T-cell (primary cell): ENCODE measurements at places on chromosomes 12 and 14.

GRCh38 chr12:92218394-92219077, 72.9 kb upstream of the BTG1 start:
- DNase-seq, result no peak

DNA sequence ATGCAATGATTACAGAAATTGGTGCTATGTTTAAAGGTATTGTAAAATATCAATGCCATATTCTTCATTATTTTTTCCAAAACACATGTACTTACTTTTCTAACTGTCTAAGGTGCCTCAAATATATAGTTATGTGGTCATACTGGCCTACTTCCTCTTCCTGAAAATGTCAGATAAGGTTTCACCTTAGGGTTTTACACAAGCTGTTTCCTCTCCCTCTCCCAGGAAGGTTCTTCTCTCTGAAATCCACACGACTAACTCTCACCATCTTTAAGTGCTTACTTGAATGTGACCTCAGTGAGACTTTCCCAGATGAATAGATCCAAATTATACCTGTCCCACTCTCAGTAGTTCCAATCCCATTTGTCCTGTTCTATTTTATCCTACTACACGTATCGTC, 11.6 kb upstream of the CLEC4D start:
- DNase-seq, result no peak

GRCh38 chr14:71399057-71399487, 491.8 kb downstream of the PCNX1 start:
- no peak for DNase-seq

- no peak for DNase-seq
These were observed 357.0 kb downstream of the PCNX1 start for GRCh38 chr14:71264260-71264659.

DNA sequence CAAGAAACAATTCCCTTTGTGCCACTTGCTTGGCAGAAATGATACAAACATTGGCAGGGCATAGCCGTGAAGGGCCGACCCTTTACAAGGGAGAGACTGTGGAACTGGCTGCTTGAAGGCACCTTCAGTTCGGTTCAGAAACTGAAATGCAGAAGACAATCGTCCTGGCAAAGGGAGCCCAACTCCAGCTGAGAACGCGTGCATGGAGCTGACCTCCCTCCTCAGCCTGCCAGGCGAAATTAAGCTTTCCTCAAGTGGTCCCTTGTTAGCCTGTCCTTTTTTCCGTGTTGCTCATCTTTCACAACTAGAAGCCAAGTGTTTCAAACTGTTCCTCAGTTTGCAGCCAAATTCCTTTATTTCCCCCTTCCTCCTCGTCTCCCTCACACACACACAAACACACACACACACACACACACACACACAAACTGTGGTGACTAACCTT, 8.1 kb downstream of the LGR5 start:
- DNase-seq, result no peak

- no peak for DNase-seq
These were observed 110.4 kb downstream of the TMTC1 start for GRCh38 chr12:29673346-29673745.

GRCh38 chr14:90924621-90925340, 108.6 kb upstream of the TTC7B start:
- no peak for DNase-seq

DNA sequence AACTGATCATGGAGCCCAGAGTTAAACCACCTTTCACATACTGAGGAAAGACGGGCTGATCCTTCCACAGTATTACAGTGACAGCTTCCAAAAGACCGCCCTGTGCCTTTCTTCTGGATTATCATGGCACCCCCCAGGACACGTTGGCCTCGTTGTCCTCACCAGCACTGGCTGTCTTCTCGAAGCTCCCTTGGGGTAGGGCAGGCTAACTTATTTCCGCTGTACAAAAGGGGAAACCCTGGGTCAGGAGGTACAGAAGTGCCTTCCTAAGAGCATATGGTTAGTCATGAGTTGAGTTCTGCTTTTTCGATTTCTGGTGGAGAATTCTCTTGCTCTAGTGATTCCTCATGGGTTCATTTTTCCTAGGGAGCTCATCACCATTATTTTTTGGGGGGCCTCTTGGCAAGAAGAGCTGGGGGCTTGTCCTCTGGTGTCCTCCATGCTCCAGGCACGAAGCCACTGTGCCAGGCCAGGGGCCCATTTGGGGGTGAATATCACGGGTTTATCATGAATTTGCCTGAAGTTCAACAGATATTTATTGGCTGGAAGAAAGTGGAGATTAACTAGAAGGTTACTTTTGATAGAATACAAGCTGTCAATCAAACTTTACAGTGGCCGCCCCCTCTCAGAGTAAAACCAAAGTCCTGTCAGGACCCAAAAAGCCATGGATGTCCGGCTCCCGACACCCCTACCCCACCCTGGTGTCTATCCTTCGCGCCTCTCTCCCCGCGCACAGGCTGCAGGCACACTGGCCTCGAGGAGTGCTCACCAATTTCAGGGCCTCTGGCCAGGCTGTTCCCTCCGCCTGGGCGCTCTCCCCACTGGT, 8.8 kb upstream of the TRAF3 start:
- no peak for DNase-seq

DNA sequence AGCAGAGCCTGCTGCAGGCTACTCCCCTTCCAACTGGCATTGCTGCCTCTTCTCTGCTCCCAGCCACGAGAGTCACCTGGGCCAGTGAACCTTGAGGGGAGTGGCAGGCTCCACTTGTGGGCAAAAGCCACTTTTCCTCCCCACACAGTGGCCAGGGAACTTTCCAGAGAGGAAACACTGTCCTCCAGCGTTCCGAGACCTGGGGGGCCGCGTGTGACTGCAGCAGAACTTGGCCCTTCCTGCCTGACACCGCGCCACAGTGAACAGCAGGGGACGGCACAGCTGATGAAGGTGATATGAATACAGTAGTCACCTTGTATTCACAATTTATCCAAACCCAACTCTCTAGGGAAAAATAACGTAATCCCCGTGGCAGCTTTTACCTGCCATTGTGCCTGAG, 114.9 kb downstream of the PIWIL1 start:
- no peak for DNase-seq

DNA sequence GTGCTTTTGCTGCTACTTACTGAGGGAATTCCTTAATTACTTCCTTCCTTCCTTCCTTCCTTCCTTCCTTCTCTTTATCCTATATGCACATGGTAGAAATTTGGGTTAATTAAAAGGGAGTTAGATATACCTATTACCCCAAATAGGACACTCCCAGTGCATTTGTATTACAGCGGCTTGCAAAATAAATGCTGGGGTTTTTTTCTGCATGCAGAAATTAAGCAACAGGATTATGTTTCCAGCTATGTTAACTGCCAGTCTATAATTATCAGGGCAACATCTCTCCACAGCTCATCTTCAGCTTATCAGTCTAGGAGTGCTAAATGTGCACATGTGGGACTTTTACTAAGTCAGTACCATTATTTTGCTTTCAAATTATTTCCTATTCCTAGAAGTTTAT, 132.9 kb upstream of the SLC35F4 start:
- no peak for DNase-seq

- DNase-seq, result no peak
These were observed 334.5 kb downstream of the TMEM121 start for GRCh38 chr14:105860615-105861580.

- no peak for DNase-seq
These were observed 47.1 kb downstream of the CCDC60 start for GRCh38 chr12:119381471-119382235.

GRCh38 chr12:32568228-32568627, 110.9 kb upstream of the DNM1L start:
- no peak for DNase-seq

DNA sequence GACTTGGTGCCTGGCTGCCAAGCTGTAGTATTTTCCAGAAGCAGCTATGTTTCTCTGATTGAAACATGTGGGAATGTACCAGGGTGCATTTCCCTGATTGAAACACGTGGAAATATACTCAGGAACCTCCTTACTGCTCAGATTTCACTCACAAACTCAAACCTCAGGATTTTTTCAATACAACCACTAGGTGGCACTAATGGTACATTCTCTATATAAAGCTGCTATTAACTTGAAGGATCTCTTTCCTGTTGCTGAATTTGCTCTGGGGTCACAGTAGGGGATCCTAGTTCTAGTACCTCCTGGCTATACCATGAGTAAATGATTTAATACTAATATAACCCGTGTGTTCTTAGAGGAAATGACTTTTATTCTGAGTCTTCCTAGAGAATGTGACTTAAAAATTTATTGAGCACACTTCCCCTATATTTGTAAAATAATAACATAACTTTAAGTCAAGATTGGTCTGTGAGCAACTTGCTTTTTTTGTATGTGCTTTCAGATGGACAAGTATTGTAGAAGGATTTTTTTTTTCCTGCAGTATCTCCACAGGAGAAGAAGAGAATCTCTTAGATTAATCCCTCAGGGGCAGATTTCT, 173.8 kb upstream of the MIS18BP1 start:
- no peak for DNase-seq

- no peak for DNase-seq
These were observed 23.6 kb upstream of the KCNH3 start for GRCh38 chr12:49515266-49515665.

DNA sequence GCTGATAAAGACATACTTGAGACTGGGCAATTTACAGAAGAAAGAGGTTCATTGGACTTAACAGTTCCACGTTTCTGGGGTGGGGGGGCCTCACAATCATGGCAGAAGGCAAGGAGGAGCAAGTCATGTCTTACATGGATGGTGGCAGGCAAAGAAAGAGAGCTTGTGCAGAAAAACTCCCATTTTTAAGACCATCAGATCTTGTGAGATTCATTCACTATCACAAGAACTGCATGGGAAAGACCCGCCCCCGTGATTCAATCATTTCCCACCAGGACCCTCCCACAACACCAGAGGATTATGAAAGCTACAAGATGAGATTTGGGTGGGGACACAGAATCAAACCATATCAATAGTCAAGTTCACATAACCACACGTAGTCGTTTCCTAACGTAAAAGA, 85.5 kb downstream of the USP15 start:
- no peak for DNase-seq

DNA sequence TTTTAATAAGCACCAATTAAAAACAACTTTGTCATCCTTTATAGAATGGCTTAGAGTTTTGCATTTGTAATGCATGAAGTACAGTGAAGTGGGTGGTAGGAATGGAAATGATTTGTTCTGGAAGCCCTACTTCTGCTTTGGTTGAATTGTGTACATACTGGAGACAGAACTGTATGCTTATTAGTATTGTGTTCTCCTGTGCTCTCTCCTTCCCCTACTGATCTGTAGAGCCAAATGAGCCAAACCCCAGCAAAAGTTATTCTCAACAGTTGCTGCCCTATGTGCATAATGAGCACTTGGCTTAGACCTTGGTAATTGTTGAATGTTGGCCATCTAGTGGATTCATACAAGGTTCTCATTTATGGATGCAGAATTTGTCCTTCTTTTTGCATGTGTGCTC, 916.1 kb downstream of the GALC start:
- DNase-seq, result no peak

DNA sequence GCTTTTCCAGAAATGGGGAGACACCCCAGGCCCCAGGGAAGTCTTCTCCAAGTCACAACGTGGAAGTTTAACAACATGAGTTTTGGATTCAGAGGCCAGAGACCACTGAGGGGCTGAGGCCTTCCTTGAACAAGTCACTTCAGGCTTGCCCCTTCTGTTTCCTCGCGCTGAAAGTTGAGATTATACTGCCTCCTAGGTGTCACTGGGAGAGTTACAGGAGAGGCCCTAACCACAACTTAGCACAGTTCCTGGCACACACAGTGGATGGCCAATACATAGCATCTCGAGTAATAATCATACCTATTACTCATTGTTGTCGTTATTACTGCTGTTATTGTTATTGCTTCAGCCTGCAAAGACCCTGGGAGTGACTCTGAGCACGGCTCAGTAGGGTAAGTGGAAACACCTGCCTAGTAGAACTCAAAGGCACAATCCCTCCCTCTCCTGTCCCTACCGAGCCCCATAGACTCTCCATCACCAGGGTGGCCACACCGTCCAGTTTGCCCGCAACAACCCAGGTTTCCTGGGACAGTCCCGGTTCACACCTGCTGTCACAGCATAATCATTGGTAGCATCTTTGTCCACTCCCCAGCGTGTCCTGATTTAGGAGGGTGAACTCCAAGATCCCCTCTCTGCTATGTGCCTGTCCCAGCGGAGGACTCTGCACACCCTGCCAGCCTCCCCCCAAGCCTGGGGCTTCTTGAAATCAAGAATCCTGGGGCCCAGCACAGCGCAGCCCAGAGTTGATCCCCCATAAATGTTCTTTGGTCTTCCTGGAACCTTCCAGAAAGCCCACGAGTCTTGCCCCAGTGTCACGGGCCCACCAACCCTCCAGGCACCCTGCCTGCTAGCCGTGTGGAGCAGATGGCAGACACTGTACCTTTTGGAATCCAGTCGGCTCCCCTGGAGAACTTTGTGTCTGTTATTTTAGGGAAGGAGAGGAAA, 85.0 kb downstream of the SYNE3 start:
- no peak for DNase-seq

DNA sequence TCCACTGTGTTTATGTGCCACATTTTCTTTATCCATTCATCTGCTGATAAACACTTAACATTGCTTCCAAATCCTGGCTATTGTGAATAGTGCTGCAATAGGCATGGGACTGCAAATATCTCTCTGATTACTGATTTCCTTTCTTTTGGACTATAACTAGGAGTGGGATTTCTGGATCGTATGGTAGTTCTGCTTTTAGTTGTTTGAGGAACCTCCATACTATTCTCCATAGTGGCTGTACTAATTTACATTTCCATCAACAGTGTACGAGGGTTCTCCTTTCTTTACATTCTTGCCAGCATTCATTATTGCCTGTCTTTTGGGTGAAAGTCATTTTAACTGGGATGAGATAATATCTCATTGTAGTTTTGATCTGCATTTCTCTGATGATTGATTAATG, 47.6 kb downstream of the TAOK3 start:
- no peak for DNase-seq

DNA sequence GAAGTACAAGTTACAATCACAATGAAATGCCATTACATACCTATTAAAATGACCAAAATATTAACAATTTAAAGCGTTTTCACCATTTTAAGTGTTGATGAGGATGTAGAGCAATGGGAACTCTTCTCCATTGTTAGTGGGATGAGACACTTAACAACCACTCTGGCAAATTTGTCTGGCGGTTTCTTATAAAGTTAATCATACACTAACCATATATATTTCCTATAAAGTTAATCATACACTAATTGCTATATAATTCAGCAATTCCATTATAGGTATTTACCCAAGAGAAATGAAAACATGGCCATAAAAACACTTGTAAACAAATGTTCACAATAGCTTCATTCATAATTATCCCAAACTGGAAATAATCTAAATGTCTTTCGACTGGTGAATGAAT, 35.9 kb downstream of the JKAMP start:
- DNase-seq, result no peak

DNA sequence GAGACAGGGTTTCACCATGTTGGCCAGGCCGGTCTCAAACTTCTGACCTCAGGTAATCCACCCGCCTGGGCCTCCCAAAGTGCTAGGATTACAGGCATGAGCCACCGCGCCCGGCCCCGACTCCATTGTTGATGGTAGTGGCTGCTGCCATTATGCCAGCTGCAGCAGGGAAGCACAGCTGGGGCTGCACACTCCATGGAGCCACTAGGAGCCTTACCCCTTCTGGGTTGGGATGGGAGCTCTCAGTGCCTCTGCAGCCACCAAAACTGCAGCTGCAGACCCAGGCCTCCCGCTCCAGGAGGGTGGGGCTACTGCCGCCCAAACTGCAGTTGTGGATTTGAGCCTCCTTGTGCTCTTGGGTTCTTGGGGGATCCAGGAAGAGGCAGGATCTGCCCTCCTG, 25.9 kb downstream of the TCHP start:
- DNase-seq, result no peak
